ENCODE measurements at places on chromosomes 1 and 21.
A peak's percentile ranks its signal among the peaks of the same experiment; 100 is the strongest.

GRCh38 chr1:112141301-112141700 is 151.8 kb upstream of the KCND3 start:
- no peak for DNase-seq

DNA sequence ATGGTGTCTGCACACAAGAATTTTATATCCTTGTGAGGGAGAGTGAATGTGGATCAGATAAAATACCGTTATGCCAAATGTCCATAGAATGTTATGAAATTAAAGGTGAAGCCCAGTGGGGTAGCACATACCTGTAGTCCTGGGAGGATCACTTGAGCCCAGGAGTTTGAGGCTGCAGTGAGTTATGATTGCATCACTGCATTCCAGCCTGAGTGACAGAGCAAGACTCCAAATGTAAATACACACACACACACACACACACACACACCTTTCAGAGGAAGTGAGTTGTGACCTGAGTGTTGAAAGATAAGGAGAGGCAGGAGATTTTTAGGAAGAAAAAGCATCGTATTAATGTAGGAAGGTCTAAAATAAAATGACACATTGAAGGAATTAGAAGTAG is 28.1 kb upstream of the ZYG11A start:
- no peak for DNase-seq

- DNase-seq: no peak
Measured at GRCh38 chr1:183195142-183195574, 9.1 kb downstream of the LAMC2 start.

- DNase-seq: no peak
Measured at GRCh38 chr21:29893687-29894086, 46.1 kb downstream of the GRIK1 start.

GRCh38 chr1:155134880-155135414 is 705 bp upstream of the SLC50A1 start:
- no peak for DNase-seq

GRCh38 chr21:29235714-29236197 is 63.0 kb upstream of the BACH1 start:
- DNase-seq: no peak

DNA sequence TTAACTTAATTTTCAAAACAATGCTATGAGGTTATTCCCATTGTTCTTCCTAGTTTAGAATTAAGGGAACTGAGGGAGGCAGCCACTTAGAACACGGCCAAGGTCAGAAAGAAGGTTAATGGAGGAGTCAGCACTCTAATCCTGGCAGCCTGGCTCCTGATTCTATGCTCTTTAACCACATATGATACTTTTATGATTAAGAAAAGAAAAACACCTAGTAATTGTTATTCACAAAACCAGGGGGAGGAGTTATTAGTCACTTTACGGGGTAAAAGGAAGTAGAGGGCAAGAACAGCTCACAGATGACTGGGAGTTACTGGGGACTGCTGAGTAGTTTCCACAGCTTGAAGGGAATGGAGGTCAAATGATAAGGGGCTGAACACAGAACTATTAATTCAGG is 38.6 kb downstream of the GADD45A start:
- DNase-seq: no peak

DNA sequence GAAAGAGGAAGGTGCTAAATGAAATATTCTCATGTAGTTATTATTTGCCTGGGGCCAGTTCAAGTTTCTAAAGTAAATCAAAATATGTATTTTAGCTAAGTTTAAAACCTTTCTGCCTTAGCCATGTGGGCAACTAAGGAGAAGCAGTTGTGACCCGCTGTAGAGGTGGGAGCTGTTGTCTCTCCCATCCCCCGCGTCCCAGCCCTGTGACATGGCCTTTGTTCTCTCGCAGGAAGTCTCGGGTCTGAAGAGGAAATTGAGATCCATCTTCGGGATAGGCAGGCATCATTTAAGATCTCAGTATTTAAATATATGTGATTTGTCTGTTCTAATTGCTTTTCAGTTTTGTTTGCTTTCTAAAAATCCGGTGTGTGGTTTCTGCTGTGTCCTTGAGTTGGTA is 121.5 kb downstream of the CAMTA1 start:
- no peak for DNase-seq

GRCh38 chr1:222181191-222181590 is 366.7 kb downstream of the HHIPL2 start:
- DNase-seq: no peak

DNA sequence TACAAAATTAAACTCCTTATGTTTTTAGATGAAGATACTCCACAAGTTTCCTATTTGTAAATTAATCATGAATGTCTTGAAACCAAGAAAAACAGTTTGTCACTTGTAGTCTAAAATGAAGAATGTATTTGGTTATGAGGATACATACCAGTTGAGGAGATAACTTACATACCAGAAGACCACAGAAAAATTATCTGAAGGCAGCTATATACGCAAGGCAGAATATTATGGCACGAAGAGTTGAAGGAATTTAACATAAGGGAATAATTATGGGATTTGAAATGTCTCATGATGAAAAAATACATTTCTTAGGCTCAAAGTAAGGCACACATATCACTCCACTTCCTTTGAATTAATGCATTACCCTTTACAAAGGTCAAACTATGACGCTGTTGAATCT is 73.3 kb downstream of the IFI44 start:
- DNase-seq: no peak

- DNase-seq: no peak
Measured at GRCh38 chr1:208025031-208025430, 114.1 kb upstream of the CD34 start.

DNA sequence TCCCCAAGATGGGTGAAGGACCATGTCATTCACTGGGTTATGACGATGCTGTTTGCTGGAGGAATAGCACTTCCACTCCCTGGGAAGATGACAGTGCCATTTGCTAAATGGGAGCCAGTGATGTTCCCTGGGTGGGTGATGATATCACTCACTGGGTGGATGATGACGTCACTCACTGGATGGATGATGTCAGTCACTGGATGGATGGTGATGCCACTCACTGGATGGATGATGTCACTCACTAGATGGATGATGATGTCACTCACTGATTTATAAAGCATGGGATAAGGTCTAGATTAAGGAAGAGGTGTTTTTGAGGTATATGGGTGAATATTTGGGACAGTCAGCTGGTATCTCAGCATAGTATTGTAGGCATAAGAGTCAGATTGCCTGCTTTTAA is 457.2 kb downstream of the AJAP1 start:
- DNase-seq: no peak

GRCh38 chr1:178345238-178345637 is 151.5 kb downstream of the CLEC20A start:
- DNase-seq: no peak

DNA sequence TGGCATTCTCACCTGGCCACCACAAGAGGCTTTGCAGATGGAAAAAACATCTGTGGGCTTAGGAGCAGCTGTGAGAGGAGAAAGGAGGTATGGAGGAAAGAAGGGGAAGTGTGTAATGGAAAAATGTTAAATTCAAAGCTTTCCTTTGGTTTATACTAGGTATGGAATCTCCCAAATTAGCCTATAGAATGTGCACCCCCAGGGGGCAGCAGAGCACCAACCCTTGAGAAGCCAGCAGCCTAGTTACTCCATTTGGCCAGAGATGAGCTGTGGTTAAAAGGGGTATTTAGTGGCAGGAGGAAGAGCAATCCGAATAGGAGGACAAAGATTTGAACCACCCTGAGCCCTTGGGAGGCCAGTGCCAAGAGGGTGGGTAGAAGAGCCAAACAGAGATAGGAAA is 97.5 kb upstream of the CTTNBP2NL start:
- peak; percentile 1 for DNase-seq

DNA sequence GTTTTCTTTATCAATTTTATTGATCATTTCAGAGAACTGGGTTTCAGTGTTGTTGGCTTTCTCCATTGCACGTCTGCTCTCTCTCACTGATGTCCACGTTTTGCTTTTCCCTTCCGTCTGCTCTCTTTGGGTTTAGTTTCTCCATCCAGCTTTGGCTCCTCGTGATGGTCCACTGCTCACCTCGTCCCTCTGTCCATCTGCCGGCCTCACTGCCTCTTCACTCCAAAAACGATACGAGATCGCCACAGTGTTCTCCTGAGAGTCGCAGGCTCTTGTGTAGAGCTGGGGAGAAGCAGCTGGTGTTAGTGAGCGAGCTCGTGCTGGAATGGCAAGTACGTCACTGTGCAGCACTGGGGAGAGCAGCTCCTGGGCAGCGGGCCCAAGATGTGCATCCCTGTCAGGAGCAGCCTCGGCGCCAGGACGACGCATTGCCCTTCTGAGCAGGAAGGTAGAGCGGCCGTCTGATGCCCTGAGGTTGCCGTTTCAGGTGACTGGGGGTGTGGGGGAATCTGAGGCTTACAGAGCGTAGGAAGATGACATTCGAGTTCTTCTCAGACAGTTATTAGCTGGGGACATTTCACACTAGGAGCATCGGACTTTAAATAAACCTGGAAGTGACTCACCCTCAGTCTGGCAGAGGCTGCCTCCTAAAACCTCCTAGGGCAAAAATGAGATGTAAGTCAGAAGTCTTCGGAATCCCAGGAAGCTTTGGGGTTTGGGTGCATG is 31.4 kb upstream of the PCBP3 start:
- DNase-seq: no peak

DNA sequence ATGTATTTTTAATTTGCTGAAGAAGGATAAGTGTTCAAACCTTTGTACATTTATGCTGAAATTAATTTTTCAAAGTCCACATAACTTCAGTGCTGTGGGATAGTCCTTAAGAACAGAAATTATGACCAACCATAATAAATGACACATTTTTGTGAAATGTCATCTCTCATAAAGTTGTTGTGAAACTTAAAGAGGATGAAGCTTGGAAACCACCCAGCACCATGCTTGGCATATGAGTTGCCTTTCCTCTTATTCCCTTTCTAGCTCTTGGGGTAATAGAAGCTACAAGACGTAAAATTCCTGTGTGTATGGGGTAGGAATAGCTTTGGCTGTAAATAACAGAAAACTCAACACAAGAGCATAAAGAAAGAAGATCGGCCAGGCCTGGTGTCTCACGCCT is 18.9 kb upstream of the USP24 start:
- no peak for DNase-seq

DNA sequence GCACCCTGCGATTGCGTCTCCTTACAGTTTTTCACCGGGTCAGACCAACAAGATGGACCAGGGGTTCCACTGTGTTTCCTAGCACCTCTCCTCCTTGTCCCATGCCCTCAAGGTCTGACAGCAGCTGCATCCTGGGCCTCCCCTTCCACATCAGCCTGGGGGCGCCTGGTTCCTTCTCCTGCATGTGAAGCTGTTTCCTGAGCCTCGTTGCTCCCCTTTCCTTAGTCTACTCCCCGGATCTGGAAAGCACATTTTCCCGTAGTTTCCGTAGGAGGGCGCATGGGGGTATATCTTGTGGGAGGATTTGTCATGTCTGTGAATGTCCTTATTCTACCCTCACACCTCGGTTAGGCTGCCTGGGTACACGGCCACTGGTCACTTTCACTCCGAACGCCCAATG is 6.1 kb downstream of the PRDM15 start:
- no peak for DNase-seq

- DNase-seq: no peak
Measured at GRCh38 chr1:182527680-182528079, 61.4 kb downstream of the RNASEL start.

DNA sequence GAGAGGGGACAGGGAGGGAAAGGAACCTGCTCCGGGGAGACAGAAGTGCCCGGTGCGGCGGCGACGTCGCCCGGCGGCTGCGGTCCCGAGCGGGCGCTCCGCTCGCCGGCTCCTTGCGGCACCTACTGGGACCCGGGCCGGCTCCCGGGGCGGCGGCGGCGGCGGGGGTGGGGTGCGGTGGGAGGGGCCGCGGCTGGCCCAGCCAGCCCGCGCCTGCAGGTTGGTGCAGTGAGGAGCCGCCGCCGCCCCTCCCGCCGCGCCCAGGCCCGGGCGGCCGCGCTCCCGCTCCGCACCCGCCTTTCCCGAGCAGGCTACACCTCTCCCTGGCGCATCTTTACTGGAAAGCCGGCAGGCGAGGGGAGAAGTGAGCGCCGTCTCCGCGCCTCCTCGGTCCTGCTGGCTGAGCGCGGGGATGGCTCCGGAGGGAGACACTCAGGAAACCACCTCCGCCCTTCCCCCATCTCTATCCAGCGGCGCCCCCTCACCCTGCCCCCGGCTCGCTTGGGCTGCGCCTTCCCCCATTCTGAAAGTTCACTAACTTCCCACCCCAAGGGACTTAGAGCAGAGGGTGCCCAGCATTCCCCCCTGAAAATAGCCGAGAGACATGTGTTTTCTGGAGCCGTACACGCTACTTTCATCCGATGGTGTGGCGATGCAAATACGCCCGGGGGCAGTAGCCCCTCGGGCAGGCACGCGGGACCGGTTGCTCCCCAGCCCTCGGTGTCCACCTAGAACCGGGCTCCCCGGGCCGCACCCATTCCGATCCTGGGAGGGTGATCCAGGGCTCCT is at the start of gene PLD5:
Gene PLD5, minus strand, starts transcription at position 127 of the 789 bp plus-strand sequence.
- DNase-seq: no peak

DNA sequence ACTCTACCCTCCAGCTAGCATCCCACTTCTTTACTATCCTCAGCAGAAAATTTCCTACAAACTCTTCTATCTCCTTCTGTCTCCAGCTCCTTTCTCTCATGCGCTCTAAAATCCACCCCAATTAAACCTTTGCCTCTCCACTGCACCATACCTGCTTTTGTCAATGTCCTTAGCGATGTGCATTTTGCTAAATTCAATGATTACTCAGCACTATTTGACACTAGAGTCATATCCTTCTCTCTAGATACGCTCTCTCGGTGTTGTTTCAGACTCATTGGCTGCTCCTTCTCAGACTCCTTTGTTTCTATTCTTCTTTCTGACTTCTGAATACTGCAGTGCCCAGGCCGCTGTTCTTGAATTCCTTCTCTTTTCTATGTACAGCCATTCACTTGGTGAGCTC is 144.2 kb downstream of the HLX start:
- no peak for DNase-seq

DNA sequence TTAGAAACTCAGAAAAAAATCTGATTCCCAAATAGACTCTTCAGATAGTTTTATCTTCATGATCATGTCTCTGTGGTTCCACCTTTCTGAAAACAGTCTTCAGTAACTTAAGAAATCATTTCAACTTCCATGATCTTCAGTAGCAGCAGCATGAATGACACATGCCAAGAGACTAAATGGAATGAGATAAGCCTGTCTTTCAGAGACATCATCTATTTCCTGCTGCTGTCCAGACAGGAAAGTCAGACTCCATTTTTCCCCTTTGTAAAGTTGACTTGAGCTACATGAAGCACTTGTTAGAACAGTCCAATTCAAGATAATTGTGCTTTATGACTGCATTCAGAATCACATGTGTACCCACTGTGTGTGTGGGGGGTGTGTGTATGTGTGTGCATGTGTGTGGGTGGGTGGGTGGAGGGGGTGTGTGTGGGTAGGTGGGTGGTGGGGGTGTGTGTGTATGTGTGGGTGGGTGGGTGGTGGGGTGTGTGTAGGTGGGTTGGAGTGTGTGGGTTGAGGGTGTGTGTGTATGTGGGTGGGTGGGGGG is 58.8 kb downstream of the CLIC4 start:
- no peak for DNase-seq

GRCh38 chr1:19644681-19645410 is 735 bp downstream of the NBL1 start:
- DNase-seq: no peak

- no peak for DNase-seq
Measured at GRCh38 chr1:212933815-212934471, 16.4 kb upstream of the VASH2 start.

All from T follicular helper cell (primary cell).